ENCODE measurements at places on chromosomes 5 and 9.

- no peaks in the 10 kb centered on the region for H3K4me1 ChIP-seq
- H3K36me3 ChIP-seq = no peaks in the 10 kb centered on the region
Observed at GRCh38 chr5:107184066-107184465, 486.7 kb downstream of the EFNA5 start.

DNA sequence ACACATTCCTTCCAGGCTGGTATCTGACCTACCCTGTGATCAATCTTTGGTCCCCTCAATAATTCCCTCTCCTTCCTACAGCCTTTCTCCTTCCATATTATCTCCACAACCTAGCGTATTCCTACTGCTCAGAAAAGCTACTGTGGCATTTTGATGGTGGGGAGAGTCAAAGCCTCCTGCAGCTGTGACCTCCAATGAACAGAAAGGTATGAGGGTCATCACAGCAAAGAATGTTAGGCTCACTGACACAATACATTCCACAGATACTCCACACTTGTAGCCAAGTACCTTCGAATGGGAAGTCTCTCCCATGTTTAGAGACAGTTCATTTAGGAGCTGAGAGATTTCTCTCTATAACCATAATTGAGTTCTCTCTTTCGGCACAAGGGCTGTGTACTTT, 5.9 kb downstream of the FBN2 start:
- H3K27ac ChIP-seq = no peak overlapping the region
- H3K27me3 ChIP-seq = peaks cover 25% of the 10 kb centered on the region
- H3K4me3 ChIP-seq = no peak overlapping the region
- no peaks in the 10 kb centered on the region for H3K36me3 ChIP-seq
- no peak for ATAC-seq
- H3K4me1 ChIP-seq = peaks cover 14% of the 10 kb centered on the region

DNA sequence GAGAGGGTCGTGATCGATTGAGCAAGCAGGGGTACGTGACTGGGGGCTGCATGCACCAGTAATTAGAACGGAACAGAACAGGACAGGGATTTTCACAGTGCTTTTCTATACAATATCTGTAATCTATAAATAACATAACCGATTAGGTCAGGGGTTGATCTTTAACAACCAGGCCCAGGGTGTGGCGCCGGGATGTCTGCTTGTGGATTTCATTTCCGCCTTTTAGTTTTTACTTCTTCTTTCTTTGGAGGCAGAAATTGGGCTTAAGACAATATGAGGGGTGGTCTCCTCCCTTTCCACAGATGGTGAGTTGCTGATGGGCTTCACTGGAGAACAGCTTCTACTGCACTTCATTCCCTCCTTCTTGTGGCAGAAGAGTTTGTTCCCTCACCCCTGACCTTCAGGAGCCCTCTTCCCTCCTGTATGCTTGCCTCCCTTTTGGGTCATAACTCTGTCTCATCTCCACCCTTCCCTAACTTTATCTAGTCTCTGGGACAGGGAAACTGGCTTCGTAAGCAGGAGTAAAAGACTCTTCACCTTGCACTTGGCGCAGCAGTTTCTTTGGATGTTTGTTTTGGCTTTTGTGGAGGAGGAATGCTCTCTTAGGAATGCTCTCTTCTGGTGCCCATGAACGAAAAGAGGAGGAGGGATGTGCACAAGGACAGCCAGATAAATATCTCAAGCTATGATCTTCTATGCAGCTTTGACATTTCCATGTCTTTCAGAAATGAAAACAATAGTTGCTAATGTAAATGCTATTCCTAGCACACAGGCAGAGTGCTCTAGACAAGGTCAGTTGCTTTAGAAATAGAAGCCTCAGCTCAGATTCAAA, 139.8 kb upstream of the RPS23 start:
- H3K4me1 ChIP-seq = peaks cover 11% of the 10 kb centered on the region
- ATAC-seq = no peak
- no peaks in the 10 kb centered on the region for H3K36me3 ChIP-seq
- no peak overlapping the region for H3K4me3 ChIP-seq
- H3K27ac ChIP-seq = no peak overlapping the region

GRCh38 chr5:92051741-92052140, 668.6 kb upstream of the ARRDC3 start:
- H3K4me1 ChIP-seq = no peaks in the 10 kb centered on the region
- ATAC-seq = no peak
- H3K27ac ChIP-seq = no peak overlapping the region
- no peak overlapping the region for H3K4me3 ChIP-seq
- H3K36me3 ChIP-seq = no peaks in the 10 kb centered on the region

DNA sequence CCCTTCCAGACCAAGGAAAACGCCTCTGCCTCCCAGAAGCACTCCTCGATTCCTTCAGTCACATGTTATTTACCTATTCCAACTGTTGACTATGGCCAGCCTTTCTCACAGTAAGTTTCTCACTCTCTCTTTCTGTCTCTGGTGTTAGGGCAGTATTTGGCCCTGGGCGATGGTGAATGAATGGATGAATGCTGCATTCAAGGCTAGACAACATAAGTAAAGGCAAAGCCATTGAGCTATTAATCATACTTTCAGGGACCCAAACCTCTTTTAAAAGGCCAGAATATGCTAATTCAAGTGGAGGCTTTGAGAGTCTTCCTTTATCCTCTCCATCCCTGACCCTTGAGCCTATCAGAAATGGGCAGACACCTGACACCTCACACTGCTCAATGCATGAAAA, 78.5 kb downstream of the SEC61B start:
- no peak overlapping the region for H3K4me3 ChIP-seq
- no peaks in the 10 kb centered on the region for H3K4me1 ChIP-seq
- H3K27me3 ChIP-seq = no peaks in the 10 kb centered on the region
- no peak overlapping the region for H3K27ac ChIP-seq
- no peak for ATAC-seq

GRCh38 chr5:95084757-95085156, 200.1 kb downstream of the MCTP1 start:
- no peaks in the 10 kb centered on the region for H3K36me3 ChIP-seq
- no peak for ATAC-seq
- no peak overlapping the region for H3K4me3 ChIP-seq
- no peaks in the 10 kb centered on the region for H3K27me3 ChIP-seq

- no peaks in the 10 kb centered on the region for H3K4me1 ChIP-seq
- peak; percentile 3 for ATAC-seq
- peaks cover 17% of the 10 kb centered on the region for H3K36me3 ChIP-seq
- H3K27me3 ChIP-seq = no peaks in the 10 kb centered on the region
- H3K4me3 ChIP-seq = peak overlapping the region; percentile 79
Observed at GRCh38 chr9:78236551-78236910, 656 bp downstream of the CEP78 start.

- no peak for ATAC-seq
- H3K27me3 ChIP-seq = no peaks in the 10 kb centered on the region
- no peaks in the 10 kb centered on the region for H3K36me3 ChIP-seq
- H3K27ac ChIP-seq = no peak overlapping the region
- peaks cover 20% of the 10 kb centered on the region for H3K4me1 ChIP-seq
Observed at GRCh38 chr9:129644365-129644764, 2.4 kb upstream of the ASB6 start.

- H3K4me3 ChIP-seq = no peak overlapping the region
- H3K36me3 ChIP-seq = peaks cover 7% of the 10 kb centered on the region
- no peak overlapping the region for H3K27ac ChIP-seq
- H3K27me3 ChIP-seq = no peaks in the 10 kb centered on the region
- peaks cover 6% of the 10 kb centered on the region for H3K4me1 ChIP-seq
Observed at GRCh38 chr9:4886698-4887097, 94.0 kb downstream of the RCL1 start.

DNA sequence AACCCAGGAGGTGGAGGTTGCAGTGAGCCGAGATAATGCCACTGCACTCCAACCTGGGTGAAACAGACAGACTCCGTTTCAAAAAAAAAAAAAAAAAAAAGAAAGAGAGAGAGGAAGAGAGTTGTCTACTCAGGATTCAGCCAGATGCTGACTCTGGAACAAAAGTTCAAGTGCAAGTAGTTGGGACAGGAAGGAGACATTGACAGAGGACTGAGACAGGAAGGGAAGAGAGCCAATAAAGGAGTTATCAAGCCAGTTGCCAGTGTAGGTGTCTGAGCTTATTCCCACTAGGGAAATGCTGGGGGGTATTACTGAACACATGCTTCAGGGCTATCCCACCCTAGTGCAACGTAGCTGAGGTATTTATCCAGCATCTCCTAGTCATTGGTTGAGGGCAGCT, 147.7 kb upstream of the SLC1A3 start:
- H3K27ac ChIP-seq = no peak overlapping the region
- no peaks in the 10 kb centered on the region for H3K36me3 ChIP-seq

- H3K27me3 ChIP-seq = peaks cover 97% of the 10 kb centered on the region
- H3K27ac ChIP-seq = no peak overlapping the region
- no peak for ATAC-seq
- no peaks in the 10 kb centered on the region for H3K36me3 ChIP-seq
Observed at GRCh38 chr5:95241-95980, 3.4 kb downstream of the PLEKHG4B start.

DNA sequence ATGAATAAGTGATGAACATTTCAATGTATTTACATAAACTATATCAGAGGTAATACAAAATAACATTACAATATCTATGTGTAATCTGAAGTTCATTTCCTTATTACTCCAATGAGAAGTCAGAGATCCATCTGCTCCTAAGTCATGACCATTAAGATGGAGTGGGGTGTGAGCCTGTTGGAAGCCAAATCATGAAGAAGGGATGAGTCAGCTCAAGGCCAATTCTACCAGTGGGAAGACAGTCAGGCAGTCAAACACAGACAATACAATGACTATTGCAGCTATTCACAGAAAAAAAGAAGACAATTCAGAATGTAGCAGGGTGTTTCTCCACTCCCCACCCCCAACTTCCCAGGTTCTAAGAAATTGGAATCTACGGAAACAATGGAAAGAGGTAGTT, 155.0 kb downstream of the NFIB start:
- H3K4me1 ChIP-seq = no peaks in the 10 kb centered on the region
- H3K27ac ChIP-seq = no peak overlapping the region
- H3K36me3 ChIP-seq = no peaks in the 10 kb centered on the region
- H3K27me3 ChIP-seq = no peaks in the 10 kb centered on the region

GRCh38 chr9:21504894-21505293, 22.8 kb upstream of the IFNE start:
- no peaks in the 10 kb centered on the region for H3K27me3 ChIP-seq
- no peak overlapping the region for H3K4me3 ChIP-seq
- H3K36me3 ChIP-seq = no peaks in the 10 kb centered on the region
- no peaks in the 10 kb centered on the region for H3K4me1 ChIP-seq
- no peak for ATAC-seq

DNA sequence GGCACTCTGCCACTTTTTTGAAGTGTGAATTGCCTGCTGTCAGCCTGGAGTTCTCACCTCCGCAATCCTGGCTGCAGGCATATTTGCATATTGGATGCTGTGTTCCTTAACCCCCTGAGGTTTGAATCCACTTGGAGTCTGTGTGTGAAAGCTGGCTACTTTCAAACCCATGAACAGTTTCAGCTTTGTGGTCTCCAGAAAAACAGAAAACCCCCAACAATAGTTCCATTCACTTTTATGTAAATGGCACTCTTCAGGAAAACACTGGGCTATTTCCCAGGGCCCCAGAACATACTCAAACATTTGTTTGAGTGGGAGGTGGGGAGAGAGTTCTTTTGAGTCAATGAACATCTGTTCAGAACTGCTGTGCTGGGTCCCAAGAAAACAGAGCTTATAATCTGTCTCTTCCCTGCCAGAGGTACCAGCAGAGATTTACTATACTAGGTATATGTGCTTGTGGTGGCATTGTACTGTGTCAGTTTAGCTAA, 5.0 kb downstream of the NUDT2 start:
- no peak overlapping the region for H3K27ac ChIP-seq
- peaks cover 18% of the 10 kb centered on the region for H3K36me3 ChIP-seq
- ATAC-seq = no peak
- no peak overlapping the region for H3K4me3 ChIP-seq
- H3K27me3 ChIP-seq = no peaks in the 10 kb centered on the region

DNA sequence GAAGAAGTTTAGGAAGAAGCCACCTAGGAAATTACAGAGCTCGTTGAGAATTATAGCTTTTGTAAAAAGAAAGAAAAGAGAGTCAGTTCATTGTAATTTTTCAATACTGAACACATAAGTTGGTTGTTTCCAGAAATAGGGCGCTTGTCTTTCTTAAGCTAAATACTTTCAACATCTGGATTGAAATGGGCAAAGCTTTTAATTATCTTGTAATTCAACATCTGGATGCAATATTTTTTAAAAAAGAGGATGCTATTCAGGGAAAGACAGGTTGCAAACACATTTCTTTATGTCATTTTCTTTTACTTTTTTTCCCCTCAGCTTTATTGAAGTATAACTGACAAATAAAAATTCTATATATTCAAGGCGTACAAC, 100.7 kb upstream of the TRPC7 start:
- ATAC-seq = no peak
- no peak overlapping the region for H3K27ac ChIP-seq
- no peaks in the 10 kb centered on the region for H3K36me3 ChIP-seq
- no peak overlapping the region for H3K4me3 ChIP-seq

DNA sequence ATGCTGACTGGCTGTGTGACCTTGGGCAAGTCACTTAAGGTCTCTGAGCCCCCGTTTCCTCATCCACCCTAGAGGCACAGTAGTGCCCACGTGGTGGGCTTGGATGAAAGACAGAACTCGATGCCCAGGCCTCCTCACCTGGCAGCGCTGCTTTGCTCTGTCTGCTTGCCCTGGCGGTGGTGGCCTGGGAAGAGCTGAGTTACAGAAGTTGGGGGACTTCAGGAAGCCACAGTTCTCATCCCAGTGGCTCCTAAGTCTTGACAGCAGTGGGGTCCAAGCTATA, 171.5 kb upstream of the IER5L start:
- H3K36me3 ChIP-seq = no peaks in the 10 kb centered on the region
- H3K4me1 ChIP-seq = peaks cover 34% of the 10 kb centered on the region
- no peak for ATAC-seq
- H3K4me3 ChIP-seq = no peak overlapping the region
- H3K27ac ChIP-seq = no peak overlapping the region

Measured in gastroesophageal sphincter (tissue), 4 donors.